Stimulated activated CD8-positive, alpha-beta memory T cell treated with anti-CD3 and anti-CD28 coated beads, Interleukin-15, amount 100 ng/mL, for 4 hours (primary cell): ENCODE measurements at places on chromosomes 2 and 18.

- DNase-seq, result no peak
Measured at GRCh38 chr2:219129589-219129988, 31.0 kb downstream of the NHEJ1 start.

- DNase-seq, result no peak
Measured at GRCh38 chr18:76459687-76460350, 35.2 kb downstream of the ZNF516 start.

- no peak for DNase-seq
Measured at GRCh38 chr2:193463011-193463410, 1268.3 kb upstream of the TMEFF2 start.

- DNase-seq, result no peak
Measured at GRCh38 chr2:75707901-75708300, 2.8 kb downstream of the GCFC2 start.

DNA sequence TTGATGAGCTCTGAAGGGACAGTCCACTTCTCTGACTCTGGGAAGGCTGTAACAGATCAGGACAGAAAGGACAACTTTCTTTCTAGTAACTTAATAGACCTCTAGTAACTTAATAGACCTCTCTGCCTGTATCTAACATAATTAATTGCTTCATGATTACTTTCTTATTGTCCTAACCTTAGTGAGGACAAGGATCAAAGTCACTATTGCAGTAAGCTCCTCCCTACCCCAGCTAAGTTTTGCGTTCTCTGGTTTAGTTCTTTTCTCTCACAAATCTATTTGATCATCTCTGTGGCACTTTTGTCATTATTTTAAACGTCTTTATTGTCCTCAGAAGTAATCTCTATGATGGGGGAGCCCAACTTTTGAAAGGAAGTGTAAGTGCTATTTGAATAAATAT is 125.5 kb upstream of the UGP2 start:
- DNase-seq, result no peak

DNA sequence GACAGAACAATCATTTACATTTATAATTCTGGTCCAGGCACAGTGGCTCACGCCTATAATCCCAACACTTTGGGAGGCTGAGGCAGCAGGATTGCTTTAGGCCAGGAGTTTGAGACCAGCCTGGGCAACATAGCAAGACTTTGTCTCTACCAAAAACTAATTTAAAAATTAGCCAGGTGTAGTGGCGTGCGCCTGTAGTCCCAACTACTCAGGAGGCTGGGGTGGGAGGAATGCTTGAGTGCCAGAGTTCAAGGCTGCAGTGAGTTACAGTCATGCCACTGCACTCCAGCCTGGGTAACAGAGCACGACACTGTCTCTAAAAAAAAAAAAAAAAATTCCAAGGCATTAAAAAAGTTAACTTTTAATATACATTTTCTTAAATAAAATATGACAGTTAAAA is 88.1 kb downstream of the PLEKHM3 start:
- no peak for DNase-seq

GRCh38 chr18:11901826-11902438 is 6.2 kb downstream of the MPPE1 start:
- DNase-seq, result no peak

- no peak for DNase-seq
Measured at GRCh38 chr2:214378455-214379103, 32.3 kb upstream of the VWC2L start.

GRCh38 chr2:57615855-57616556 is 430.6 kb upstream of the VRK2 start:
- DNase-seq, result no peak

GRCh38 chr2:8413589-8414135 is 268.2 kb upstream of the ID2 start:
- DNase-seq, result no peak

GRCh38 chr2:227125506-227125905 is 38.5 kb downstream of the COL4A4 start:
- no peak for DNase-seq

DNA sequence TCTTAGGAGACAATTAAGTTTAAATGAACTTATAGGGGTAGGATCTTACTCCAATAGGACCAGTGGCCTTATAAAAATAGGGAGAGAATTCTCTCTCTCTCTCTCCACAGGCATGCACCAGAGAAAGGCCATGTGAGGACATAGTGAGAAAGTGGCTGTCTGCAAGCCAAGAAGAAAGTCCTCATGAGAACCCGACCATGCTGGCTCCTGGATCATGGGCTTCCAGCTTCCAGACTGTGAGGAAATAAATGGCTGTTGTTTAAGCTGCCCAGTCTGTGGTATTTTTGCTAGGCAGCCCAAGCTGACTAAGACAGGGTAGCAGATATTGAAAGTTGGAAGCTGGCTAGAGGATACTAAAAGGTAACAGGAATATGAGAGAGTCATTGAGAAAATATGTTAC is 454.0 kb downstream of the NBAS start:
- DNase-seq, result no peak
